ENCODE measurements at places on chromosomes 1 and 21. TPM values are rescaled to one million over a fixed set of nuclear protein-coding genes. Genes with fewer than 3 reads are reported as not detected.

DNA sequence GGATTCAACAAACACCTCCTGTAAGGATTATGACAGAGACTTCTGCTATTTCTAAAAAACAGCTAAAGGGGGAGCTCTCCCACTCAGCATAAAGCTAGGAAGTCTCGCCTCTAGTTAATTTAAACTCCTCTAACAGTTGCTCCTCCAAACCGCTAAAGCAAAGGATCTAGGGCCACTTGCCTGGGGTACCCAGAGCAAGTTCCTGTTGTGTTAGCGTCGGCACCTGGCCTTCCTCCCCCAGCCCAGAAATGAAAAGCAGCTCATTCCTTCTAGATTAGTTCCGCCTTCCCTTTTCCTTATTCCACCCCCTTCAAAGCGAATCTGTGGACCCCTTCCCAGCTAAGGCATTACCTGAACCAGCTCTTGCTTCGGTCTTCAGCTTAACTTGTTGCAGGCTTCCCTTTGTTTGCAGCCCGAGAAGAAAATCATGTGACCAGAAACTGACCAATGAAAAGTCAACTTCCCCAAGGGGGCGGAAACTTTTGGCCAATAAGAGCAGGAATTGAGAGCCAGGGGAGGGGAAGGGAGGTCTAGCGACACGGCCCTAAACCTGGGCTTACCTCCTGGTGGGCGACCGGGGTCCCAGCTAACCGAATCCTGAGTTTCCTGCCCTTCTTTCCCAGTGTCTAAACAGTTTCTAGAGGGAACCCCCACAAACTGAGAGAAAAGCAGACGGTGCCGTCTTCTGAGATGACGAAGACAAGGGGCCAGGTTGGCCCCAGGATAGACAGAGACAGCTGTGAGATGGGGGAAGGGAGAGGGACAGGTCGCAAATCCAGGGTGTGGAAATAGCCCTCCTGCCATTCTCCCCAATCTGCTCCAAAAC, at the start of gene PBXIP1:
Gene PBXIP1 (minus strand): TSS at position 382 of the 826 bp plus-strand sequence. CDS start 2,378 bp downstream, outside the sequence.
- DNase-seq: peak; percentile 80

The KPRP gene
- total RNA-seq: not detected

The NDC1 gene
- total RNA-seq: 23.4 TPM

DNA sequence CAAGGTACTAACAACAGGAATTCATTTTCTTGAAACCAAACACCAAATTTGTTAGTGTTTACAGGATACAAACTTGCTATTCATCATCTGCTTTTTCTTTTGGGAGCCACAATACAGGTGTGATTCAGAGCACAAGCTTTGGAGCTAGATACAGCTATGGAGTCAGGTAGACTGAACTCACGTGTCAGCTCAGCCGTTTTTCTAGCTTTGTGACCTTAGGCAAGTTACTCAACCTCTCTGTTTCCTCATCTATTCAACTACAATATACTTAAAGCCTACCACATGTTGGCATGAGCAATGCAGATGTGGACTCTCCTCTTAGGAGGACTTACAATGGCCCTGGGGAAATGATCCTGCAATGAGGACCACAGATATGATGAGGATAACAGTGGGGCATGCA, 6.3 kb downstream of the HTR1D start:
- no peak for DNase-seq

GRCh38 chr21:26756491-26757159, 88.6 kb downstream of the ADAMTS1 start:
- DNase-seq: no peak

DNA sequence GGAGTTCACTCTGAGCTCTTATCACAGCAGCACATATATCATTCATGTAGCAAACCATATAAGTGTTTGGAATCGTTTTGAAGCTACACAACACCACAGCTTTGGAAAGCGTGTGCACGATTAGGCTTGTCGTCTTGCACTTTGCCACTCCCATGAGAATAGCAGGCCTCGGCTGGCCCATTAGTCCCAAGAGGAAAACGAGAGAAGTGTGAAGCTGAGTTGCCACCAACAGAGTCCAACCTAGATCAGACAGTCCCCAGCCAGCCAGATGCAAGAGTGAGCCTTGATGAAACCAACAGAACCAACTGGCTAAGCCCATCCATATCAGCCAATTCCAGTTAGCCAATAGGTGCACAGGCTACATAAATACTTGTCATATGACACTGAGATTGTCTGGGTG, 238.4 kb downstream of the C1orf94 start:
- DNase-seq: no peak

- DNase-seq: no peak
Measured at GRCh38 chr1:107741242-107741641, 223.7 kb downstream of the VAV3 start.

GRCh38 chr1:24707687-24708086, 37.6 kb upstream of the CLIC4 start:
- DNase-seq: no peak

The CD52 gene
- 8.1 TPM for total RNA-seq

DNA sequence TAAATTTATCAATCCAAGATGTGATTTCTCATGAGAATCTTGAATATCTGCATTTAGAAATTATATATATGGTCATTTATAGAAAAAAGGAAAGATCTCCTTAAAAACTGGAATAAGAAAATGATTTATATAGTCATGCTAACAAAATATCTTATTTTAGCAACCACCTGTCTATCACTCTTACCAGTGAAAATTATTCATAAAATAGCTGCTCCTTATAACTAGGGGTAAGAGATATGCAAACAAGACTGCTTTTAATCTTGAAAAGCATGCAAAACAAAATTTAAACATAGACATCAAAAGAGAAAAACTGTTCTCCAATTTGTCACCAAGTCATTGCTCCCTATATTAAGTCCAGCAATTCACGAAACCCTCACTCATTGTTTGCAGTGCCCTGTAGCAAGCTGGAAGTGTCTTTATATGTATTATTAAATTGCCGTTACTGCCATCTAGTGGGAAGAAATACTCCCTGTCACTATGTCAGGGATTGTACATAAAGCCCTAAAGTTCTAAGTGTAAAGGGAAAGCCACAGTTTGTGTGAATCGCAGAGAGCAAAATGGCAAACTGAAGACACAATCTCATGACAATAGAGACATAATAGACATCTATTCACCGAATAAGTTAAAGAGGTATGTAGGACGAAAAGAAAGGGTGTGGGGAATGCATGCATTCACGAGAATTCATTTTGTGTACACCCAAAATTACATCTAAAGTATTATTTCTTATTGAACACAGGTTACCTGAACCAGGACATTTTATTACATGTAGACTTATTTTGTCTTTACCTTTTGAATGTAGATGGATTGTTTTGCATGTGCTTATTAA, 600.5 kb downstream of the USP25 start:
- no peak for DNase-seq

- DNase-seq: no peak
Measured at GRCh38 chr1:46615735-46616134, 876 bp downstream of the MOB3C start.

DNA sequence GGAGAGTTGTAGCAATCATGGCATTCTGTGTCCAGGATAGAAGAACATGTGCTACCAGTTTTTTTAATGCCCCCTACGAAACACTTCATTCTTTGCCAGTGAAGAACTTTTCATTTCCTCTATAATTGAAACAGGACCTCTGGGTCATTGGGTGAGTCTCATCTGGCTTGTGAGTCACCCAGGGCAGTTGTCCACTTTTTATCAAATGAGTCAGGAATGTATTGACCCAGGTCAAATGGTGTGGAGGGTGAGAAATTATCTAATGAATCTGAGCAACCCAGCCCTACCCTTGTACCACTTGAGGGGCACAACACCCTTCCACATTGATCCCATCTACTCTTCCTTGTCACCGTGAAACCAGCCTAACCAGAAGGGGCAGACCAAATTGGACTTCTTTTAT, 417.3 kb upstream of the PROX1 start:
- DNase-seq: no peak

GRCh38 chr1:62038594-62039284, 155.9 kb upstream of the L1TD1 start:
- DNase-seq: no peak

The CASZ1 gene
- total RNA-seq: 13.5 TPM

- no peak for DNase-seq
Measured at GRCh38 chr1:228217551-228218344, 9.9 kb downstream of the OBSCN start.

The C1orf141 gene
- 0.07 TPM for total RNA-seq

DNA sequence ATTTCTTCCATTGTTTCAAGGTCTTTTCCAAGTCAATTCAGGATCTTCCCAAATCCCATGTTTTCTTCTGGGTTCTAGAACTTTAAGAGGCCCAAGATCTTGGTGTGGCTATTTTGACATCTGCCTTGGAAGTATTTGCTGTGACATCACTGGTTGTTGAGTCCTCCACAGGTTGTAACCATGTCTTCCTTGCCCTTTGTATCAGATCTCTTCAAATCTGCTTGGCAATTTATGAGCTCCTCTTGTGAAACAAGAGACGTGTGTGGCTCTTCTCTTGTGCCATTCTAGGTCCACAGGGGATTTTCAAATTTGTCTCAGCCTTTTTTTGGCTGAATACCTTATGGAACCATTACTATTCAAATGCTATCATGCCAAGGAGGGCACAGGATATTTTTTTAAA, 60.3 kb upstream of the KCNK2 start:
- no peak for DNase-seq

DNA sequence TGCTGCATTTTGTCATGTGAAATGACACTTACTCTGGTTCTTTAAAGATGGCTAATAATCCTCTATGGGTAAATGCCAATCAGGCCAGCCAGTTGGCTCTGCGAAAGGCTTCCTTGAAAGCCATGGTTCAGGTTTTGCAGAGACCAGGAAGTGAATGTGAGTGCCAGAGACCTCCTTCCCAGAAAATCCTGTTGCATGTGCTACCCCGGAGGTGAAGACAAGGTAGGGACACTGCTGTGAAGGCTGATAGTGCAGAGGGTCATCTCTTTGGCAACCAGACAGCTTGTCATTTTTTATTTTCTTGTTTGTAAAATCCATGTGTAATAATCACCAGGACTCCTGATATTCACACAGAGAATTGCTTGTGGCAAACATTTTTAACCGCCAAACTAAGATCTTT, 18.7 kb downstream of the LRRC8D start:
- no peak for DNase-seq

GRCh38 chr1:47362828-47363227, 29.2 kb downstream of the CMPK1 start:
- no peak for DNase-seq

DNA sequence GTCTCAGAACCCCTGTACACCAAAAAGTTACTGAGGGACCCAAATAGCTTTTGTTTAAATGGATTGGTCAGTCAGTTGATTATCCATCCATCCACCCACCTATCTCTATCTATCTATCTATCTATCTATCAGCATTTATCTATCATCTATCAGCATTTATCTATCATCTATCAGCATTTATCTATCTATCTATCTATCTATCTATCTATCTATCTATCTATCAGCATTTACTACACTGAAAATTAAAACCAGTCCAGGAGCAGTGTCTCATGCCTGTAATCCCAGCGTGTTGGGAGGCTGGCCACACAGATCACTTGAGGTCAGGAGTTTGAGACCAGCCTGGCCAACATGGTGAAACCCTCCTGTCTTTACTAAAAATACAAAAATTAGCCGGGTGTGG, 47.1 kb downstream of the CLSTN1 start:
- no peak for DNase-seq

The OR2AK2 gene
- total RNA-seq: not detected

- DNase-seq: no peak
Measured at GRCh38 chr1:24107462-24108138, 4.3 kb downstream of the MYOM3 start.

DNA sequence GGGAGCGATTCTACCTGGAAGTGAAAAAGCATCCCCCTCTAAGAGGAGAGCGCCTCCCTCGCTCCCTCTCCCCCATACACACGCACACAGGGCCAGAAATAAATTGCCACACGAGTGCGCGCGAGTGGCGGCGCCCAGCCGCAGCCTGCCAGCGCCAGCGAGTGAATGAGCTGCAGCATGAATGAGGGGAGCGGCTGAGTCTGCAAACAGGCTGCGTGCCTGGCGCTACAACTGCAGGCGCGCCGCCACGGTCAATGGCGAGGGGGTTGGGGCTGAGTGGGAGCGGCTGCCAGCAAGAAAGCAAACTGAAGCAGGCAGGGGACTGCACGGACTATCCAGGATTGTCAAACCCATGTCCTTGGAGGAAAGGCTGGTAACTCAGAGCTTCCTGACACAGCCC, 2.2 kb downstream of the CAMK1G start:
- no peak for DNase-seq

- DNase-seq: no peak
Measured at GRCh38 chr1:175493321-175494010, 249.9 kb downstream of the TNR start.

The C1QA gene
- not detected for total RNA-seq

- peak; percentile 77 for DNase-seq
Measured at GRCh38 chr1:205658943-205659581, 21.2 kb downstream of the SLC45A3 start.

The ZBTB8OS gene
- total RNA-seq: 51.6 TPM

The BTBD19 gene
- 1.7 TPM for total RNA-seq

- DNase-seq: no peak
Measured at GRCh38 chr1:197392541-197392940, 124.5 kb downstream of the CRB1 start.

DNA sequence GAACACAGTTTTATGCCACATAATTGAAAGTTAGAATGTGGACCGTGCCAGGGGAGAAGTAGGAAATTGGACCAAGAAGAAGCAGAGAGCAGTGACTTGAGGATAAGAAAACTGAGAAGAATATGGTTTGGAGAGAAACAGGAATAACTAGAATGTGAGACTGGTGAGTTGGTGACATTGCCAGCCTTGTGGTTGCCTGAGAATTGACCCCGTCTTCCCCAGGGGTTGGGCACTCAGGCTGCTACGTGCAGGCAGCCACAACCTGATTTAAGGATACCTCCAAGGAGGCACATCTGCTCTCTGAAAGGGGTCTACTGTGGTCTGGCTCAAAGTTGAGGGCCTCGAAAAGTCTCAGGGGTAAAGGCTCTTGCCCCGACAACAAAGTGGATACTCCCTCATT, 112.1 kb upstream of the ARTN start:
- DNase-seq: no peak

DNA sequence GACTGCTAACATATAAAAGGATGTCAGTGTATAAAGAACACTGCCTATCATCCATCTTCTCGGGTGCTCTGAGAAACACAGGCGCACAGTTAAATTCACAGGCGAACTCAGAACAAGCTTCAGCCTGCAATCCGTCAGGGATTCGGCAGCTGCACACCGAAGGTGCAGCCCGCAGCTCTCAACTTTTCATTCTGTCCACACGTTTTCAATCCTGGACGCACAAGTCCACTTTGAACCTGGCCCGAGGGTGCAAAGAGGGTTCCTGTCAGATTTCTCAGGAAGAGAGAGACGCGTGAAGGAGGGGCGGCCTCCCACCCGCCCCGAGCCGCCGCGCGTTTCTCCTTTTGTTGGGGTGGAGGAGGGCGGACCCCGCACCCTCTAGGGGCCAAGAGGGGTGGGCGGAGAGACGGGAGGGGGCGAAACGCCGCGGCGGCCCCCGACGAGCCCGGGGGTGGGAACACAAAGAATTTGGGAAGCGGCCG, 724 bp downstream of the DOCK7 start:
- DNase-seq: no peak

The FOXD2 gene
- 0.33 TPM for total RNA-seq

The C1orf185 gene
- not detected for total RNA-seq

The CASQ1 gene
- total RNA-seq: not detected

The CFAP141 gene
- total RNA-seq: not detected

The KIF21B gene
- total RNA-seq: 93.3 TPM
